ENCODE measurements at places on chromosomes 2 and 18.

DNA sequence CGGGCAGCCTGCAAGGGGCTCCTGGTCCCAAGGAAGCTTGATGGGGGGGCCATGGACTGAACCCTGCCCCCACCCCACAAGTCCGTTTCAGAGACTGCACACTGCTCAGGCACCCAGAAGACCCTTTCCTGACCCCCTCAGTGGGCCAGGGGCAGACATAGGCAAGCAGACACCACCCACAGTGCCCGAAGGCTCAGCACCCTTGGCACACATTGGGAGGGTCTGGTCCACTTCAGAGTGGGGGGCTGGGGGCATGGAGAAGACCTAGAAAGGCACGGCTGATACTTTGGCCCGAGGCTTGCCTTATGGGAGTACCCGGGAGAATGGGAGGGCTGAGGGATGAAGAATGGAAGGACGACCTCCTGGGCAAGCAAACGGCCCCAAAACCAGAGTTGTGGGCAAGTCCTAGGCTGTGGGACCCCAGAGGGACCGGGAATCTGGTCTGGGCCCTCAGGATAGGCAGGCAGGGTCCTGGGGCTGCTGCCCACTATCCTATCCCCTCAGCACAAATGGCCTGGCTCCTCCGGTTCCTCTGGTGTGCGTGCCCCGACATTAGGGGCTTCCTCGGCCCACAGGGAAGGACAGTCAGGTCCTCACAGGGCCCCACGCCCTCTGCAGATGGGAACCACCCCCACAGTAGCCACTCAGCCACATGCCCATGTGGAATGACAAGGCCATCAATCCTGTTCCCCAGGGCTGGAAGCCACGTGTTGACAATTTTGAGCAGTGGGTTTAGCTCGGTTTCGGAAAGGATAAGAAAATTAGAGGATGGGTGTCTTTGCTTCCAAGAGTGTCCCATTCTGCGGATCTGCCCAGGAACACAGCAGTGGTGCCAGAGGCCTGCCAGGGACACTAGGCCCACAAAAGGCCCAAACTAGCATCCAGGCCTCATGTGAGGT, 15.0 kb upstream of the GPC1 start:
- no peaks in the 10 kb centered on the region for H3K36me3 ChIP-seq
- H3K27me3 ChIP-seq: no peaks in the 10 kb centered on the region
- DNase-seq: peak; percentile 51
- no peak overlapping the region for H3K4me3 ChIP-seq
- no peaks in the 10 kb centered on the region for H3K4me1 ChIP-seq

DNA sequence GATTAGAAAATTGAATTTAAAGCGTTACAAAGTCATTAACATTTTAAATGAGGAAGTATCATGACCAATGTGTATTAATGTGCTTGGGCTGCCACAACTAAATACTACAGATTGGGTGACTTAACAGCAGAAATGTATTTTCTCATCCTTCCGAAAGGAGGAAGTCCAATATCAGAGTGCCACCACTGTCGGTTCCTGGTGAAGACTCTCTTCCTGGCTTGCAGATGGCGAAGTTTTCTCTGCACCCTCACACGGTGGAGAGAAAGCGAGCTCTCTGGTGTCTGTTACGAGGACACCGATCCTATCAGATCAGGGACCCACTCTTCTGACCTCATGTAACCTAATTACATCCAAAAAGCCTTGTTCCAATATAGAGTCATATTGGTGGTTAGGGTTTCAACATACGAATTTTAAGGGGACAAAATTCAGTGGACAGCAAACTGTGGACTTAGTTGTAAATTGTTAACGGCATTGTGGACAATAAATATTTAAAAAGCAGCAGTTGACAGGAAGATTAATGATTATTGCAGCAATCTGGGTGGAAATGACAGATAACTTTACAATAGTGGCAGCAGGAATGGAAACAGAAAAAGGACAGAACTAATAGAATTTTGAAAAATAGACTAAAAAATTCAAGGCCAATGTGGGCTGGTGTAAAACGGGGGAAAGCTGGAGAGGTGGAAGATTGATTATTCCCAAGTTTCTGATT, 35.1 kb upstream of the CYRIA start:
- H3K4me3 ChIP-seq: no peak overlapping the region
- H3K4me1 ChIP-seq: no peaks in the 10 kb centered on the region
- H3K36me3 ChIP-seq: no peaks in the 10 kb centered on the region
- no peak overlapping the region for H3K27ac ChIP-seq
- no peaks in the 10 kb centered on the region for H3K27me3 ChIP-seq
- DNase-seq: no peak

GRCh38 chr2:177174486-177174885, 38.1 kb upstream of the HNRNPA3 start:
- H3K36me3 ChIP-seq: no peaks in the 10 kb centered on the region
- peaks cover 26% of the 10 kb centered on the region for H3K4me1 ChIP-seq
- H3K4me3 ChIP-seq: no peak overlapping the region
- no peak overlapping the region for H3K27ac ChIP-seq
- DNase-seq: no peak

GRCh38 chr18:8800445-8800844, 95.1 kb downstream of the MTCL1 start:
- no peak overlapping the region for H3K4me3 ChIP-seq
- DNase-seq: no peak
- H3K36me3 ChIP-seq: no peaks in the 10 kb centered on the region
- no peak overlapping the region for H3K27ac ChIP-seq

DNA sequence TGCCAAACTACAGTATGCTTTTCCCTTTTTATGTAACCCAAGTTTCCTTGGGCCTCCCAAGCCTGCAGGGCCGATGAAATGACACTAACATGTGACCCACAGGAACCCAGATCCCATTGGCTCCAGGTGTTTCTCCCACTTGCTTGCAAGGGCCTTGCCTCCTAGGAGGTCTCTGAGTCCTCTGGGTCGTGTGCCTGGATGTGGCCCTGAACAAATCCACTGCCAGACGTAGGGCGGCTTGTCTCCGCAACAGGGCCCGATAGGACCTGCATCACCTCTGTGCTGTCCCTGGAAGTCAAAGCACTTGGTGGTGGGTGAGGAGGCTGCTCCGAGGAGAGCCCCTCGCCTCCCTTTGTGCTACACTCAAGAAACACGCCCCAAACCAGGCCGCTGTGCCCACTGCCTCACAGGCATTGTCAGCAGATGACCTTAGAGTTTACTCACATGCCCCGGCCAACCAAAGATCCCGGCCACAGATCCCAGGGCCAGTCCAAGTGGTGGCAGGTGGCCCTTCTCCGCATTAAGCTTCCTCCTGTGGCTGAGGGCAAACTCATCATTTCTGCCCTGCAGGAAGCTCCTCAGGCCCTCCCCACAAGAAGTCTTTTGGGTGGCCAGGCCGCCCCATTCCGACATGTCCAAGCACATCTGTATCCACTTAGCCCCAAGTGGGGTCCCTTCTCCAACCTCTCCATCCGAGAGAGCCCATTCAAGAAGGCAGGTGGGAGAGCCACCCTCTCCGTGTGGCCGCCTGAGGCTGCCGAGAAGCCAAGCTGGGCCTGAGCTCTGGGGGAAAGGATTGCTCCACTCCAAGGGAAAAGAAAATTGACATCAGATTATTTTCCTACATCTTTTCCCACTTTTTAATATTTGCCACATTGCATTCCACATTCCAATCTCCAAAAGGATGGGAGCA, 76.7 kb downstream of the GFPT1 start:
- H3K4me3 ChIP-seq: no peak overlapping the region
- H3K36me3 ChIP-seq: no peaks in the 10 kb centered on the region
- H3K27me3 ChIP-seq: no peaks in the 10 kb centered on the region
- peaks cover 51% of the 10 kb centered on the region for H3K4me1 ChIP-seq
- H3K27ac ChIP-seq: peak overlapping the region; percentile 86
- no peak for DNase-seq

DNA sequence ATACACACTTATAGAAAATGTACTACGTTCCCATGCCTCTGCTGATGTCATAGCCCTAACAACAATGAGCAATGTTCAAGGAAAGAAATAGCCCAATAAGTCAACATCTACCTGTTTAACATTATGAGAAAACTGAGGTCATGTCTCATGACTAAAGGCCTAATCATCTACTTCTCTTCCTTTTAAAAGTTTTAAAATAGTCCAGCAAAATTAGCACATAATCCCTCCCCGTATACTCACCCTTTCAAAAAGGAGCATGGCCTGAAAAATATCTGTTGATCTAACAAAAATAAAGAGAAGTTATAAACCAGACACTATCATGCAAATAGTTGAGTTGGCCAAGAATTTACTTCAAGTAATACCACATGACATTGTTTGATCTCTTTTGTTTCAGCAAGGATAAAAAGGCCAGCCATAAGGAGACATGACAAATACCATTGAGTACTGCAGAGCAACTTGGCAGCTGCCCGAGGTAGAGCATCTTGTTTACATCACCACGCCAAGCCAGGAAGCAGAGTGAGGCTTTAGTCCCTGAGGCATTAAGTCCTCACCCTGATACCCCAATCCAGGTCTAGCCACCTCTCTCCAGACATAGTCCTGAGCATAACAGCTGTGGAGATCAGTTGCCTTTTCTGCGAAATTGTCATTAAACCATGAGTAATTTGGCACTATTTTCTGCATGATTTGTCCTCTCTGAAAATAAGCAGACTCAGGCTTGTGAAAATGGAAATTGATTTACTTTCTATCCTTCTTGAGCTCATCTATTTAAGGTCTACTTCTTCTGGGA, 137.4 kb upstream of the ETAA1 start:
- H3K36me3 ChIP-seq: no peaks in the 10 kb centered on the region
- no peak for DNase-seq
- peaks cover 4% of the 10 kb centered on the region for H3K4me1 ChIP-seq
- H3K27me3 ChIP-seq: no peaks in the 10 kb centered on the region

DNA sequence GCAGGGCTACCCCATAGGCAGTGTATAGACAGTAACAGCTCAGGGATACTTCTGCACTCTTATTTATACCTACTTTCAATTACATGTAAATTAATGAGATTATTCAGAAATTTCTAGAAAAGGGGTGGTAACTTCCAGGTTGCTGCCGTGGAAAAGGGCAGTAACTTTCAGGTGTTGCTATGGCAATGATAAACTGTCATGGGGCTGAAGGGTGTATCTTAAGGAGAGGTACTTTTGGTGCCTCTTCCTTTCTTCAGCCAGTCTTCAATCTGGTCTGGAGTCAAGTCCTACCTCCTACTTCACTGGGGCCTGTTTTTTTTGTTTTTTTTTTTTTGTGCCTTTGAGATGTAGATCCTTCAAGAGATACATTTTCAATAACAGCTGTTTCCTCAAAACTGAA, 35.2 kb upstream of the DNAJC10 start:
- no peaks in the 10 kb centered on the region for H3K27me3 ChIP-seq
- DNase-seq: no peak
- no peak overlapping the region for H3K27ac ChIP-seq
- H3K36me3 ChIP-seq: no peaks in the 10 kb centered on the region
- H3K4me1 ChIP-seq: no peaks in the 10 kb centered on the region
